CD4-positive, alpha-beta T cell treated with Interleukin-4 for 4 hours (primary cell): ENCODE measurements at places on chromosomes 5 and 9.
A peak's percentile ranks its signal among the peaks of the same experiment; 100 is the strongest.

GRCh38 chr9:98248737-98249474 lies 6.5 kb downstream of the TBC1D2 start:
- DNase-seq = no peak

DNA sequence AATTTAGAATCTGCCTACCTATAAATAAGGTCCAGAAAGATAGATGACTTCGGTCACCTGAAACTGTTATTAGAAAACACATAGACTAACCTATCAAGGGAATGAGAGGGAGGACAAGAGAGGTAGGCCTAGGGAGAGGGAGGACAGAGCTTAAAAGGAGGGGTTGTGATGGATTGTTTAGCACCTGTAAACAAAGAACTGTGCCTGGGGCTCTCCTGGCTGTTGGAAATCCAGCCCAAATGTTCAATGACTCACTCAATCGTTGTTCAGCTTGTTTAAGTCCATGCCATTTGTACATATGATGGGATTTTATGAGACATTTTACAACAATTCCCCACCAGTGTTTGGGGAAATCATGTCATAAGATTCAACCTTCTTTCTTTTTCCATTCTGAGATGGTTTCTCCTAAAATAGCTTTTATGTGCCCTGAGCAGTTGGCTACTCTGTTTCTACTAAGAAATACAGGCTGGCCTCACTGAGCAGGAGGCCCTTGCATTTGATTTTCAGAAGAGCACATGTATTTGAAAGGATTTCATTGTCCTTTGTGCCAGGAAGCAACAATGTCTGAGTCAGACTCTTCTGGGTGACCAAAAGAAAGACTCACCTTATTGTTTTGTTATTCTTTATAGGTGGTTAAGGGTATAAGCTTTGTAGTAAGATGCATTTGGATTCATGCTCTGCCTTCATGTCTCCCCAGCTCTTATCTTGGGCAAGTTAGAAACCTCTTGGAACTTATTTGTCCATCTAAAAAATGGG lies 48.2 kb upstream of the GPR151 start:
- DNase-seq = no peak

DNA sequence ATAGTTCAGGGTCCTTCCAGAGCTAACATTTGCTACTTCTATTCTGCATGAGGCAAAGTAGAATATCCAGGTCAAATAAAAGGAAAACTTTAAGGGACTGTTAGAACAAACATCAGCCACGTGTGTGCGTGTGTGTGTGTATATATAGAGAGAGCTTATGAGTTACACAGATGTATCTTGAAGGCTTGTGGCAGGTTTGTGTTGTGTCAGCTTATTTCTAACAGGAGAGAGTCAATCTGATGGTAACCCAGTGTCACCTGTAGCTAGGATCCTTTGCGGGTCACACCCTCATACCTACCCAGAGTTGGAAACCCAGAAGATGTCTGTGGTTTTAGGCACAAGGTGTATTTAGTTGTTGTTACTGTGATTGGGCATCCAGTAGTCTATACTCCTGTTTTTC lies 12.7 kb downstream of the POLR1E start:
- DNase-seq = no peak

DNA sequence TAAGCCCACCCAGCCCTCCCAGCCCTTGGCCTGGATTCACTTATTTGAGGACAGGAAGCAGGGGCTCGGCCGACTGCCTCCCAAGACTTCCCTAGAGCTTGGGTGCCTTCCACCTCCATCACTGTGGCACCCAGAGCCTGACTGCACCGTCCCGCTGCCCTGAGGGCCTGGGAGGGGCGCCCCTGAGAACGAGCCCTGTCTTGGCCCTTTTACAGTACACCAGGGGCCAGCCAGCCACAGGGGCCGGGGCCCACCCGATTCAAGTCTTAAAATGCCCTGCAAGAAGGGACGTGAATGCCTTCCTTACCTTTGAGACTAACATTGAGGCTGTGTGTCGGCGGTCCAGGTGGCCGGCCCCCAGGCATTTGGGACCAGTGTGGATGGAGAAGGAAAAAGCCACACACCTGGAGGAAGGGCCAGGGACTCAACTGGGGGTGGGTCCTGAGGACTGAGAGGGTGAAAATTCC lies 16.8 kb downstream of the FAM78A start:
- DNase-seq = no peak

- no peak for DNase-seq
Observed at GRCh38 chr5:65255294-65255693, 226.4 kb downstream of the ADAMTS6 start.

- no peak for DNase-seq
Observed at GRCh38 chr9:132414731-132415130, 4.7 kb downstream of the CFAP77 start.

- DNase-seq = no peak
Observed at GRCh38 chr9:133657120-133657661, 21.0 kb downstream of the DBH start.

DNA sequence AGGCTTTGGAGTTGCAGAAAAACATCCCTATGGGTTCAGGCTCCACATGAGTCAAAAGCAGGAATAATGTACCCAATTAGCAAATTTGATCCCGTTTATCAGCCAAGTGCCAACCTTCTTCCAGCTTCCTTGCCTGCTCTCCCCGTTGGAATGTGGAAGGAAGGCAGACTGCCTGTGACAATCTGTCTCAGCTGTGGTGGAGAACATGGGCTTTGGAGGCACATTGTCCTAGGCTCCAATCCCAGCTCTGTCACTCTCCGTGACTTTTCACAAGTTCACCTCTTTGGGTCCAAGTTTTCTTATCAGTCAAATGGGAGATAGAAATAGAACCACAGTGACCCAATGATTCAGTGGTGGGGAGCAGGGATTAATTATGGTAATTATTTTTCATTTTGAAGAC lies 113.9 kb downstream of the ARHGAP26 start:
- no peak for DNase-seq

GRCh38 chr5:116032094-116032517 lies at the start of gene ARL14EPL:
ARL14EPL (plus strand) TSS chr5:116032472; CDS start chr5:116051466, 18,994 bp downstream.
- DNase-seq = peak; percentile 14

DNA sequence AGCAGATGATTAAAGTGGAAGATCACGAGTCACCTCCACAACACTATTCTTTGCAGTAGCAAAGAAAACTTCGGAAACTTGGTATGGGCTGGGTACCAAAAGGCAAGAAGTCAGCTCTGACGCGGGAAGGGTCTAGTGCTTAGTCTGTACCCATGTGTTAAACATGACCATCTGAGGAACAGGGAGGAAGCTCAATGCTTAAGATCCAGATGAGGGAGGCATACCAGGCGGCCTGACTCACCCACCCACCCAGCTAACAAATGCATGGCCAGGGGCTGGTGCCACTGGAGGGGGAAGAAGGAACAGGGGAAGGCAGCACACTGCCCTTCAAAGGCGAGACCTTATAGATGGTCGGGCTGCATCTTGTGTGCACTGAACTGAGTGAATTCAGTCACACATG lies 41.8 kb downstream of the CAMSAP1 start:
- DNase-seq = no peak

DNA sequence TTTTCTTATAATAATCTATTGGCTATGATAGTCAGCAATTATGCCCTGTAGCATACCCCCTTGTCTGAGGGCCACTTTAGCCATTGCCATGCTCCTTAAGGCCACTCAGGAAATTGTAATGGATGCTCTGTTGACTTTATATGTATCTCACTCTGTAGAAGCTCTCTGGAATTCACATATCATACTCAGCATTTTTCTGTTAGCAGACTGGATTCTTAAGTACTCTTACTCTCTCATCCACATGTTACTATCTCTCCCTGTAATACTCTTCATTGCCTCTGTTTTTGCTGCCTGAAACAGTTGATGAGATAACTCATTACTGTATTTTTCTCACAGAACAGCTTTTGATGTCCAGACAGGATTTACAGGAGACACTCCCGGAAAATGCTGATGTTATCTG lies 24.2 kb downstream of the TMEM232 start:
- DNase-seq = no peak

GRCh38 chr5:51208296-51208695 lies 175.0 kb upstream of the ISL1 start:
- DNase-seq = no peak

DNA sequence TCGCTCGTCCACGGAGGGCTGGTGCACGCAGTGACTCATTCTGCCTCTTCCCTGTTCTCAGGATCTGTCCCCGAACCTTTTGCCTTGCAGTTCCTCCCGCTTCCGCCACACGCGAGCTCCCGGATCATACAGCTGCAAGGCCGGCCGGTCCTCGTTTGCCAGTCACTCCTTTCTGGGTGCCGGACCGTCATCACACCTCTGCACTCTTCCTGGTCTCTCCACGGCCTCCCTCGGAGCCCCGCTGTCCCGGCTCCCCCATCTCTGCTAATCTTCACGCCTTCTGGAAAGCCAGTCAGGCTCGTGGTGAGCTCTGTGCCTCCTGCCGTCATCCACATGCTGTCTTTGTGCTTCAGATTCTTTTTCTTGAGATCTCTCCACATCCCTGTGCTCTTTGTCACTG lies 91.8 kb downstream of the STX17 start:
- no peak for DNase-seq
